Breast epithelium (tissue), 4 donors: ENCODE measurements at places on chromosomes 11 and 22.

GRCh38 chr11:27619039-27619574, 81.1 kb downstream of the BDNF start:
- DNase-seq: no peak

DNA sequence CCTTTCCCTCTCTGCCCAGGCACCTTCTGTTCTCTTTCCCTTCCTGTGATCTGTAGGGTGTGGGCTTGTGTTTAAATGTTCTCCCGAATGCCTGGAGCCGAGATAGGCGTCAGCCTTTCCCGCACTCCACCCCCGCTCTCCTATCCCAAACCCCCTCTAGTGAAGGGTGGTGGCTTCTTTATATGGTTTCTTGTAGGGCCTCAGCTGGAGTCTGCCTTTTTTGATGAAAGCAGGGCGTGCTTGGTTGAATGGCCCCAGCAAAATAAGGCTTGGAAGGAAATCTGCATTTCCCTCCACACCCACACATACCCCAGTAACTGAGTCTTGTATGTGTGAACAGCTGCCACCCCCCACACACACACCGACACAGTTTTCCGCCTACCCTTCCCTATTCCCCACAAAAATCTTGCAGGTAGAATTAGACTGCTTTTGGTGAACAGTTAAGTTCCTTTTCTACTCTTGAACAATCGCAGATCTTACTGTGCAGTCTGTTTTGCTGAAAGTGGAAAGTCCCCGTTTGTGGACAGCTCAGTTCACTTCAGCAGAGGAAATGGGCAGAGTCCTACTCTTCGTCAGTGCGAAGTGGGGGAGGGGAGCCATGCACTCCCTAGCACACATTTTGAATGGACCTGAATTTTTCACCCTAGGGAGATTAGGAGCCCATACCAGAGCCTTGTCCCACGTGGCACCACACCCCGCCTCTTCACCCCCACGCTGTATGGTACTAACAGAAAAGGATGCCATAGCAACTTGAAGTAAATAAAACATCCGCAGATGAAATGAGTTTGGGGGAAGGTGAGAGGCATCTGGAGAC, 25.5 kb upstream of the GRK2 start:
- peak; percentile 73 for DNase-seq

- DNase-seq: no peak
Measured at GRCh38 chr11:80240245-80240644, 799.4 kb upstream of the TENM4 start.

DNA sequence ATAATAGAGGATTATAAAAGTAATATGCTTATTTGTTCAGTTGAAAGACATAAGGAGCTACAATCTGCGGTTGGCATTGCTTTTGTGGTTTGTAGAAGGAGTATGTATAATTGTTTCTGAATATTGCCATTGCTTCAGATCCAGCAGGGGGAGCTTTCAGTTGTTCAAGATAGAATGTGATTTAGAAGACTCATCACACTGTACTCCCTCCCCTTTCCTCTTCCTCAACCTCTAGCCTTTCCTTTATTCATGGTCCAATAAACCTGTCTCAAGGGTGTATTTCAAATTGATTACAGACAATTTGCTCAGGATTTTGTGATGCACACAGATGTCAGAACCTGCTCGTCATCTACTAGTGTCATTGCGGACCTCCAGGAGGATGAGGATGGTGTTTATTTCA, 9.8 kb downstream of the PRMT3 start:
- no peak for DNase-seq
